ENCODE measurements at places on chromosomes 6 and 20.
A peak's percentile ranks its signal among the peaks of the same experiment; 100 is the strongest.

- no peak for DNase-seq
Measured at GRCh38 chr6:140992678-140993077, 1140.0 kb upstream of the GJE1 start.

GRCh38 chr6:134020543-134020942 lies 31.9 kb downstream of the SLC2A12 start:
- no peak for DNase-seq

DNA sequence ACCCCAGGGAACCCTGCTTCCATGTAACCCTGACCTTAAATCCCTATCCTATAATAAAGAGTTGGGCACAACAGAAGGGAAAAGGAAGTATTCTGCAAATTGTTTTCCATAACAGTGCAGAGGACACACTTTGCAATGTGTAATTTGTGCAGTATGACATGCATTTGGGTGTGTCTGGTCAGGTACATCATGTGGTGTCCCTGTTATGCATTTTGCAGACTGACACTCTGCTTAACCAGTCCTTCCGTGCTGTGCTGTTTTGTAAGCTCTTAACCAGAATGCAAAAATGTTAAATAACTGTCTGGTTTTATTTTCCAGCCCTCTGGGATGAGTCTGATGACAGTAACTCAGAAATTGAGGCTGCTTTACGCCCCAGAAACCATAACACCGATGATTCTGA lies 57.0 kb upstream of the XRN2 start:
- no peak for DNase-seq

GRCh38 chr20:62557462-62557861 lies 81.7 kb upstream of the GATA5 start:
- DNase-seq = no peak

GRCh38 chr6:4801491-4802110 lies 25.4 kb downstream of the CDYL start:
- no peak for DNase-seq

- no peak for DNase-seq
Measured at GRCh38 chr20:36777167-36777566, 3.6 kb upstream of the DSN1 start.

DNA sequence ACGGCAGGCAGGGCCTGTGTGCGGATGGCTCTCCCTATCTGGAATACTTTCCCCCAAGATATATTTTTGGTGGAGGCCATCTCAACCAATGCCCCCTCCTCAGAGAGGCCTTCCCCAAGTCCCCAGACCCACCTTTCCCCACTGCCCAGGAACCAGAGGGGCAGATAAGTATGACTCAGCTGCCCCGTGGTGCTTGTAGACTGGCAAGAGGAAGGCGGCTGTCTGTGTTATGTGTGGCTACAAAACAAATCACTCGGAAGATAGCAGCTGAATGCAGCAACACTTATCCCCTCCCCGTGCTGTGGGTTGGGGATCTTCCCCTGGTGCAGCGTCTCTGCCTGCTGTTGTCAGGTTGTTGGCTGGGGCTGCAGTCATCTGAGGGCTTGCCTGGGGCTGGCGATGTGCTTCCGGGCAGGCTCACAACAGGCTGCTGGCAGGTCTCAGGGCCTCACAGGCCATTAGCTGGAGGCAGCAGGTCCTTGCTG lies 7.1 kb downstream of the NPEPL1 start:
- DNase-seq = no peak

DNA sequence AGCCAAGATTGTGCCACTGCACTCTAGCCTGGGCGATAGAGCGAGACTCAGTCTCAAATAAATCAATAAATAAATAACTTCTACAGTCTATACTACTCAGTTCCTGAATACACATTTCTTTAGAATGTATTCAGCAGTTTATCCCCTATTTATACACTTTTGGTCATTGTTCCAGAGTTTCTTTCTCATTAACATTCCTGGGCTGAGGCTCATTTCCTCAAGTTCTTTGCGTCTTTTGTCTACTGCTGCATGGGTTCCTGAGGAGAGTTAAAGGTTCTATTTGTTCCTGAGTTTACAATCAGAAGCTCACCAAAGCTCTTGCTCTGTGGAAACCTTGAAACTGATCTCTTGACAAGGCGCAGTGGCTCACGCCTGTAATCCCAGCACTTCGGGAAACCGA lies 37.7 kb upstream of the SASH1 start:
- no peak for DNase-seq

GRCh38 chr20:63968928-63969760 lies 586 bp downstream of the ZNF512B start:
- DNase-seq = no peak

DNA sequence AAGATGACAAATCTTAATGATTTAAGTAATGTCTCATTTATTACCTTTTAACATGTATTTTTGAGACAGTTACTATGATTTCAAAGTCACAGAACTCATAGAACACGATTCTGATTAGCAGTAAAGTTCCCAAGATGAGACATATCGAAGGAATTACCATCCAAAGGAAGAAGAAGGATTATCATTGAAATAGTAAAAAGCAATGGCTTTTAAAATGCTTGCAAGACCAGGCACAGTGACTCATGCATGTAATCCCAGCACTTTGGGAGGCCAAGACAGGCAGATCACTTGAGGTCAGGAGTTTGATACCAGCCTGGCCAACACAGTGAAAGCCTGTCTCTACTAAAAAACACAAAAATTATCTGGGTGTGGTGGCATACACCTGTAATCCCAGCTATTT lies 219.2 kb downstream of the KHDC1L start:
- no peak for DNase-seq

GRCh38 chr6:42782689-42783176 lies 881 bp downstream of the BICRAL start:
- DNase-seq = peak; percentile 62

DNA sequence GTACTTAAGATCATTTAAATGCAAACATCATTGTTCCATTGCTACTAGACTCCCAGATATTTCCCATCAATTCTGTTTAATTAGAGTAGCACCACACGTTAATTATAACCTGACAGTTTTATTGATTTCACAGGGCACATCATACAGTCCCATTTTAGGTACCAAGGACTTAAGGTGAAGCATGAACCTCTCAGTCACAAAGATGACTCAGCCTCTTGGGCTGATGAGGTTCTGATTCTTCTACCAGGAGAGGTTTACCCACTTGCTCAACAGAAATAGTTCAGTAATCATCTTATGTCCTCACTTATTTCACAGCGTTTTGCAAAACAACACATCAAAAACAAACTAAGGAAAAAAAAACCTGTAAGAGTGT lies 98.5 kb downstream of the HIVEP2 start:
- no peak for DNase-seq

GRCh38 chr6:19844689-19845088 lies 7.5 kb downstream of the ID4 start:
- no peak for DNase-seq

DNA sequence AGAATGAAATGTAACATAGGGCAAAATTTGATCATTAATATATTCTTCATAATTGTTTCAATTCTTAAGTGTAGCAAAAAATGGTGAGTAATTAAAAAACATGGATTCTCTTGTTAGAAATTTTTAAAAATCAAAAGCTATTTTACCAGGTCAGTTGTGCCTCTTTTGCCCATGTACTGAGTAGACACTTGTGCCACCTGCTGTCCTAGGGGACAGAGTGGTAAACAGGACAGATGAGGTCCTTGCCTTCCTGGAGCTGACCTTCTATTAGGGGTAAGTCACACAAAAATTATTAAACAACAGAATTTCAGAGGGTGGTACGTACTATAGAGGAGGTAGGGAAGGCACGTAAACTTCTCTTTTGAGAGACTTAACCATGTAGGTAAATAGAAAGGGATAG lies 6.5 kb downstream of the RNF24 start:
- DNase-seq = no peak

DNA sequence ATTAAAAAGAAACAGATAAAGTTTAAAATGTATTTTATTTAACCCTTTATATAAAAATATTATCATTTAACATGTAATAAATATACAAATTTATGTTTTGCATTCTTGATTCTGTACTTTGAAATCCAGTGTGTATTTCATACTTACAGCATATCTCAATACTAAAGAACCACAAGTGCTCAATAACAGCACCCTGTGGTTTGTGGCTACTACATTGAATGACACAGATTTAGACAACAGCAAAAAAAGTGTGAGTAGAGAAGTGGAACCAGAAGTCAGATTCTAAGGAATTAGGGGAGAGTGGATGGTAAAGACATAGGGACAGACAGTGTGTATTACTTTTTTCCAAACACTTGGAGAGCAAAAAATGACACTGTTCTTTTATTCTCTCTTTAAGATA lies 524.5 kb downstream of the BMP2 start:
- DNase-seq = no peak

DNA sequence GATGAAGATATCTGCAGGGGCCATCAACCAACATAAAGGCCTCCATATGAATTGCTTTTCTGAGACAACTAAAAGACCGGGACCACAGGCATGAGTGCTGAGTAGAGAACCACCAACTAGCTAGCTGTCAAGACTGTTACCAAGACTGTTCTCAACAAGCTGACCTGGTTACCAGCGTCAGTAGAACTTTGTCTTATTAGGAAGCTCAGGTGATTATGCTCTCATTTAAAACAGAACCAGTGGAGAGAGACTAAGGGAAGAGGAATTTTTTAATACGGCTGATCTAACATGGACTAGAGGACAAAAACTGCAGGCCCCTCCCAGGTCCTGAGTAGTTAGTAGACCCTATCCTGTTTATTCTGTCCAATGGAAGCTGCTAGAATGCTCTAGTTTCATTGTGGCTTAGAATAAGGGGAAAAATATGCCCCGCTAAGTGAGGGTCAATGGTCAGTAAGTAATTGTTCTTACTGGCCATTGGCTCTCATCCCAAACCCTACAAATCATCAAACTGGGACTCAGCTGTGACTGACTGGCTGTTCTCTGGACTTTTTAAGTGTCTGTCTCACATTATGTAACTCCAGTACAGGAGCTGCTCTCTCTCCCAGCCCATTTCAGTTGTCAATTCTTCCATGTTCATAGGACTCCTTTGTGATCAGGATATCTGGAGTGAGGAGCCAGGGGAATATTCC lies 3.8 kb upstream of the DYNLRB1 start:
- DNase-seq = no peak

DNA sequence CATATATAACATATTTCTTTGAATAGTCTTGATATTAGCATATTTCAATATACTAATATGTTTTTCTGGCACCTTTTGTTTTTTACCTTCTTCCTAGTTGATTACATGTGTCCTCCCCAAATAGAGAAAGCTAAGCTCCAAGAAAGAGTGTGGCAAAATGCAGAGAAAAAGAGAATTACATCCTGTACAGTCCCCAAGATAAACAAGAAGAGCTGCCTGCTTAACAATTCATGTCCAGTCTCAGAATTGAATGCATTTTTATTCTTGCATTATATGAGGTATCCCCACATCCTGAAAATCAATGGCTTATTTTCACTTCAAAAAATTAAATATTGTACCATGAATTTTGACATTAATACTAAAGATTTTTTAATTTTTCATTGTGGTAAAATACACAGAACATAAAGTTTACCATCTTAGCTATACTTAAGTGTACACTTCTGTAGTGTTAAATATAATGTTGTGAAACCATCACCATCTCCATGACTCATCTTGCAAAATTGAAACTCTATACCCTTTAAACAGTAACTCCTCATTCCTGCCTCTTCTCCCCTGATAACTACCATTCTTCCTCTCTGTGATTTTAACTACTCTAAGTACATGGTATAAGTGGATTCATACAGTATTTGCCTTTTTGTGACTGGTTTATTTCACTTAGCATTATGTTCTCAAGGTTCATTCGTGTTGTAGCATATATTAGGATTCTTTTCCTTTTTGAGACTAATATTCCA lies 490.3 kb downstream of the COL12A1 start:
- no peak for DNase-seq

- no peak for DNase-seq
Measured at GRCh38 chr6:125839471-125839870, 48.7 kb downstream of the NCOA7 start.

GRCh38 chr6:46549155-46549554 lies 57.9 kb upstream of the RCAN2 start:
- no peak for DNase-seq

DNA sequence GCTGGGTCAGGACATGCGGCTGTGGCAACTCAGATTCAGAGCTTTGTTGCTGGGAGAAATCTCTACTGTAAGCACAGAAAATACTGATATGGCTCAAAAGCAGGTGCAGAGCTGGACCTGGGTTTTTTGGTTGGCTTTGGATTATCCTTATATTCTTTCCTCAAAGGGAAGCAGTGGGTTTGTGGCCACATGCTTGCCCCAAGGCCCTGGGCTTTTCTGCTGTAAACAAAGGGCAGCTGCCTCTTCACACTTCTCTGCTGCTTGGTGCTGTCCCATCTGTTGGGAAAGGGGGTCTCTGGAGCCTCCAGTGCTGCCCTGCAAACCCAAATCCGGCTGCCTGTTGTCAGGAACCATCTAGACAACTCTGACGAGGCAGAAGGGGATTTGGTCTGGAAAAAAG lies 52.4 kb downstream of the ANKRD6 start:
- DNase-seq = no peak

DNA sequence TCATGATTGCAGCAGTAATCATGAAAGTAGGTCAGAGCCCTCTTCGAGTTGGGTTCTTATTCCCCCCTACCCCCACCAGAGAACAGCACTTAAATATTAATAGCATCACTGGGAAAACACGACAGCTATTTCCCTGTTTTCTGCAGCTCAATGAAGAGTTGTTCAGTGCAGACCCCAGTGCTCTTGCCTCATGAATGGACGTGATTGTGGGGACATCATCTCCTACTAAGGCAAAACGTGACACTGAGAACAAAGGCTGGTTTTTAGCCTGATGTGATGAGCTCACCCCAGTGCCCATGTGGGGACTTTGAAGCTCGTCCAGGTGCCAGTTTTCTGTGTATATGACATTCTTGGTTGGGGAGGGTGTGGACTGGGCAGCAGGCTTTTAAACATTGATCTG lies 105.9 kb downstream of the SLC35F1 start:
- no peak for DNase-seq

DNA sequence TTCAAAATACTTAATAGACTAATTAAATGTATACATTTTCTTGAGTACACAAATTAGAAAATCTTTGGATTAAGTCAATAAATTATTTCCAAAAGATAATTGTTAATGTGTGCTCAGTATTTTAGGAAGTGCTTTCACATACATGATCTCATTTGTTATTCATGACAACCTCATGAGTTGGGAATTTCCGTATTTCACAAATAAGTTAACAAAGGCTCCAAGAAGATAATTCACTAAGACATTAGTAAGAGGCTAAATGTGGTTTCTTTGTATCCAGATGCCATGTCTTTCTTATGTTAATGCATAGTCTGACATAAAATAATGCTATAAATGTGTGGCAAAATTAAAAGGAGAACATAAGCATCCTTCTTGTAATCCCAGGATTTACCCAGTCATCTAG lies 79.5 kb upstream of the TCF21 start:
- no peak for DNase-seq

- no peak for DNase-seq
Measured at GRCh38 chr20:24018796-24019195, 30.2 kb upstream of the GGTLC1 start.

GRCh38 chr20:57412347-57413029 lies 21.3 kb downstream of the RBM38 start:
- DNase-seq = no peak

DNA sequence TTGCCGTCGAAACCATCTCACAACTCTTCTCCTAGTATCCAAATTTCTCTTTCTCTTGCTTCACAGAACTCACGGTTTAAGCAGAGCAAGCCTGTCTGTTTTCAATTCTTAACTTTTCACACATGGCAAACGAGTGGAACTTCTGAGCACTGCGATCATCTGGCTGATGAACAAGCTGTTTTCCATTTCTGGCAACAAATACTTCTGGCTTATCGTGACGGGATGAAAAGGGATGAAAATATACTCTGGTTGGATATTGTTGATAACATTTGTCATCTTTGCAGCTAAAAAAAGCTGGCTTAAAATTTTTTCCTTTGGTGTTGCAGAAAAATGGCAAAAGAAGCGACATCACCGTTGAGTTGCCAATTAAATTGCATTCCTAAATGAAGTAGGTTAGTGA lies 515.2 kb upstream of the JARID2 start:
- no peak for DNase-seq

Data from germinal center (tissue), 1 donor.